HS-27A (cell line): ENCODE measurements at places on chromosomes 5 and 9.

- DNase-seq = no peak
These were observed 283.4 kb upstream of the GRAMD2B start for GRCh38 chr5:126139773-126140172.

- DNase-seq = no peak
These were observed 28.8 kb downstream of the SLC46A2 start for GRCh38 chr9:112861638-112862555.

- no peak for DNase-seq
These were observed 125.5 kb downstream of the GABRB2 start for GRCh38 chr5:161421067-161421466.

GRCh38 chr9:4837261-4838188 is 44.8 kb downstream of the RCL1 start:
- DNase-seq = peak; percentile 53

DNA sequence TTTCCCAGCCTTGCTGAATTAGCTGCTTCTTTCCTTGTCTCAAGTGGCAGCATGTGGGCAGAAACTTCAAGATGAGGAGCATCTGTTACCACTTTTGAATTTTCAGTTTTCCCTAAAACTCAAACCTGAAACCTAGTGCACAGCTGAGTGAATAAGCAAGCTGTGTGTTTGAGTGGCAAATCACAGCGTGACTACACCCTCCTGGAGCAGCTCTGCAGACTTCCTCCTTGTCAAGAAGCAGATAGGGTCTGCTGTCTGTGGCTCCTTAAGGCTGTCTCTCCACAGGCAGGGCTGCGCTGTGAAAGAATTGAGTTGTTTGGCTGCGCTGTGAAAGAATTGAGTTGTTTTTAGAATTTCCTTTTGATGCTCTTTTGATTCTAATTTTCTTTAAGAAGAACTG is 179.7 kb upstream of the HAPLN1 start:
- DNase-seq = no peak

- DNase-seq = no peak
These were observed 9.0 kb upstream of the EDF1 start for GRCh38 chr9:136875155-136875554.

DNA sequence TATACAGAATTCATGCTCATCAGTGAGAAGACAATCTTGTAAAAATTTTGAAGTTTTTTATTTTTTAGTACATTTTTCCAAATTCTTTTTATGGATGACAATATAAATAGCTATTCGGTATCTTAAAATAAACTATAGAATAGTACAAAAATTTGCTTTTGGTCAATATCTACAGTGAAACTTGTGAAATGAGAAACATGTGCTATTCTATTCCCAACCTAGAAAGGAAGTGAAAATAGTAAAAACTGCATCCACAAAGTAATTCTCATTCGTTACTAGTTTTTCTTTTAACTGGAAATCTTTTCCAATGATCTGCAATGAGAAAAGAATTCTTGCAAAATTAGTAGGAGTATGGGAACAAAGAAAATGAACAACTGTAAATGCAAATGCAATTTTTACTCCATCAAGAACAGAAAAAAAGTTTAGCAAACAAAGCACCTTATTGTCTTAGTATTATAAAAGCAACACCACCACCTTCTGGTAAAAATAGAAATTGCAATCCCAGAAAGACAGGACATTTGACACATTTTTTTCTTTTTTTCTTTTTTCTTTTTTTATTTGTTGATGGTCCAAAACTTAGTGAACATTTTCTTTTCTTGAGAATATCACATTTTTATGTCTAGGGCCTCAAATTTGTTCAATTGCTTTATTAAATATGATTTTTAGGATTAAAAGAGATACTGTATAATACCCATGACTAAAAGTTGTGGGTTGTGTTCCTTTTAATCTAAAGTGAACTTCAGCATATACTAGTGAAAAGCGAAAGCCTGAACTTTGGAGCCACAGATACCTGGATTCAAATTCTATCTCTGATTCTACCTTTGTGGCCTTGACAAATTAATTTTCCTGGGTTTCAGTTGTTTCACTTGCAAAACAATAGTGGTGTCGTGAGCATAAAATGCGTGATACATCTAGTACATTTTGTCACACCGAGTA is 72.3 kb downstream of the SLCO4C1 start:
- DNase-seq = peak; percentile 3

DNA sequence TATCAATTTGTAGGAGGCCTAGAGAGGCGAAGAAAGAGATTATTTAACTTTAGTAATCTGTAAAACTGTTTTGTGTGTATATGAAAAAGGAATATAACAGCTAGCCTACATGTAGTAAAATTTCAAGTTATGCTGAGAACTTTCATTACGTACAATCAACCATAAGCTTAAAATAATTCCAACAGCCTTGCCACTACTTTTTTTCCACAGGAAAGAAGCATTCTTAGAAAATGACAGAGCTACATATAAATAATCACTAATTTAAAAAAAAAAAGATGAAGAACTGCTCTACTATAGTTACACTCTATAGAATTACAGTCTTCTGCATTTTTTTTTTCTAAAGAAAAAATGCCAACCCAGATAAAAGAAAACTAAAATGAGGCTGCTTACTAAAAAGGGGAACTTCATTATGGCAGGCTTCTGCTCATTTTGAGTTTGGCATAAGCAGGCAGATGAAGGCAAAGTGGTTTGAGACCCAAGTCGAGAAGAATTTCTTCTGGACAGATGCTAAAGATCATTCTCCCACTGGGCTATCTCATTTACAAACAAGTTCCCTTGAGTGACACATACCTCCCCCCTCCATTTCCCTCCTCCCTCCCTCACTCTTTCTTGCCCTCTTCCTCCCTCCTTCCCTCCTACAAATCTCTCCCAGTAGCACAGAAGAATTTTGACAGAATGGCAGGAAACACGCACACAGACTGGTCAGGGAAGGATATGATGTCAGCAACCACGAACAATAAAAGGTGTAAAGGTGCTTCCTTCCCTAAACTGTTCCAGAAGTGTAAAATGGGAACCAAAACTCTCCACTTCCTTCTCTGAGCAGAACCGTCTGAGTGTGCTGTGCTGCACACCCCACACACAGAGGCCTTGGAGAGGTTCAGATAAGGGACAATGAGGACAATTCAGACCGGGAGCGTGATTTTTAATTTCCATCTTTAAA is 56.1 kb downstream of the MEF2C start:
- DNase-seq = no peak

GRCh38 chr9:27436234-27436633 is 87.9 kb upstream of the IFNK start:
- DNase-seq = no peak

DNA sequence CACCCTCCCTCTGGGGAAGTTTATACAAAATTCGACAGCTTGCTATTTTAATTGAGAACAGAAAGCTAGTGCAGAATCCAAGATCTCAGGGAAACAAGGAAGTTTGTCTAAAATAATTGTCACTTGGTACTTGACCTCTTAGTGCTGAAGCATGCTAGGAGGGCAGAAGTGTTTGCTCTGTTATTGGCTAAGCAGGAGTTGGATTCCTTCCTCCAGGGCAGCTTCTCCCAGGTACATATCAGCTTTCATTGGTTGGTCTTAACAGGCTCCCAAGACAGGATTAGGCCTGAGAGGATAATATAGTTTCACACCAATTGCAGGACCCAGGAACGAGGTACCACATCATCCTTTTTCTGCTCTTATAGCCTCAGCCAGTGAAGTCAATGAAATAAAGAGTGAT is 432.8 kb downstream of the IRX1 start:
- DNase-seq = no peak

GRCh38 chr5:177520916-177521513 is 4.3 kb upstream of the DDX41 start:
- no peak for DNase-seq

DNA sequence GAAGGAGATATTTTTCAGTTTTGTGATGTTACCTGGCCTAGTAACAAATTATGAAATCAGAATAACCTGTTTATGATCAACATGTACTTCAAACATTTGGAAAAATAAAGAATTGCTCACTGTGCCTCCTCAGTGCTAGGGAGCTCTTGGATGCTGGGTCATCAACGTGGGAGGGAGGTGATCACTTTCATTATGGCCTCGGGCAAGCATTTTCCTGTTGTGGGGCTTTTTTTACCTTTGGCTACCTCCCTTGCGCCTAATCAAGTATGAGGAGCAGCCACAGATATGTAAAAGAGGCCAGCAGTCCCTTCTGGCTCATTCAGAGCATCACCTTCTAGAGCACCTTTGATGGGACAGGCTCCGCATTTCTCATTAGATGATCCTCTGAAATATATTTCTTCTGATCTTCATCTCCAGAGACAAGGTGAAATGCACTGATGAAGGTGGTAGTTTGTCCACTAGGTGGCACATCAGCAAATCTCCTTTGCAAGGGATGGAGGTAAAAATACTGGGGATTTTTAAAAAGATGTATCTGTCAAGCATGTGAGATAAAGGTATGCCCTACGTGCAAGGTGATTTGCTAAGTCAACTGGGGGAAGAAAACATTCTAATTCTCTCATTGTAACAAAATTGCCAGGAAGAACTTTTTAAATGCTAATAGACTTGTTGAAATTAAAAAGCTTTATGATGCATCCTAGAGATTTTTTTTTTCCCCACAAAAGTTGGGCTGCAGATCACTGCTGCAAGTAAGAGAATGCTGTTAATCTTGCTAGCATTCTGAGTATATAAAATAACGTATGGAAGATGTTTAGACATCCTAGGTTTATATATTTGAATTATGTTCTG is 218.2 kb downstream of the MAST4 start:
- no peak for DNase-seq

DNA sequence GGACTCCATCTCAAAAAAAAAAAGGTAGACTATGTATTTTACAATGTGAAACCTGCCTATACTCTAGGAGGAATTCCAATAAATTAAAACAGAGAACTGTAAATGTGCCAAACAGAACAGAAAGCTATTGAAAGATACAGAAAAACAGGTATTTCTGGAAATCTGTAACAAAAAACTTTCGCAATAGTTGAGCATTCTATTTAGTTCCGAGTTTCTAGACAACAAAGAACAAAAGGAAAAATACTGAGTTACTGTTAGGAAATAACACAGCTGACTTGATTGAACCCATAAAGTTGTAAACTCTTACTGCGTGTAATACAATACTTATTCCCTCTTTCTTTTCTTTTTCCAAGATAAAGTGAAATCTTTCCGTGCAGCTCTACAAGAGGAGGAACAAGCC is 18.6 kb downstream of the DIMT1 start:
- no peak for DNase-seq

GRCh38 chr9:78493166-78493742 is 196.3 kb downstream of the PSAT1 start:
- no peak for DNase-seq

- DNase-seq = no peak
These were observed 32.2 kb downstream of the ANKS6 start for GRCh38 chr9:98763986-98764745.

DNA sequence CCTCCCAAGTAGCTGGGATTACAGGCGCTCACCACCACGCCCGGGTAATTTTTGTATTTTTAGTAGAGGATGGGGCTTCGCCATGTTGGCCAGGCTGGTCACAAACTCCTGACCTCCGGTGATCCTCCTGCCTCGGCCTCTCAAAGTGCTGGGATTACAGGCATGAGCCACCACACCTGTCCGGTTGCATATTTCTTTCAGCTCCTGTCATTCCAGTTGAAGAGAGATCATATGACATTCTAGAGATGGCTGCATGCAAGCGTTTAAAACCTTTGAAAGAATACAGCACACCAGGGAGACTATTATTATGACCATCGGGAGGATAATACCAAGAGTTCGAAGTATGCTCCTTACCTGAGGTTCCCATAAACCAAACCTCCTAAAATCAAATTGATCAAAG is 9.6 kb upstream of the NIM1K start:
- no peak for DNase-seq

DNA sequence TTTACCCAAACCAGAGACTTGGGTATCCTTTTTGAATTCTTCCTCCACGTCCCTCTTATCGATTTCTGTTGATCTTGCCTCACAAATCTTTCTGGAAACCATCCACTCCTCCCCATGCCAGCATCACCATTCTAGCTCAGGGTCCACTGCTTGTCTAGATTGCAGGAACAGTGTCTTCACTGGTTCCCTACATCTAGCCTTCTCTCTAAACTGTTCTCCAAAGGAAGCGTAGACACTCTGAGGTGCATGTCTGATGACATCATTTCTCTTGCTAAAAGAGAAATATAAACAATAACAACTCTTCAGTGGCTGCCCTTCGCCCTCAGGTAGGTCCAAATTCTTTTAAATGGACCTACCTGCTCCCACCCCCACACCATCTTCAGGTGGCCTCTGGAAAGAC is 200.1 kb downstream of the DCP2 start:
- DNase-seq = no peak

- no peak for DNase-seq
These were observed 19.5 kb downstream of the CD74 start for GRCh38 chr5:150393096-150393645.

GRCh38 chr5:75931175-75931574 is 152.0 kb upstream of the SV2C start:
- no peak for DNase-seq

- peak; percentile 51 for DNase-seq
These were observed 24.4 kb downstream of the CYFIP2 start for GRCh38 chr5:157290156-157290980.

DNA sequence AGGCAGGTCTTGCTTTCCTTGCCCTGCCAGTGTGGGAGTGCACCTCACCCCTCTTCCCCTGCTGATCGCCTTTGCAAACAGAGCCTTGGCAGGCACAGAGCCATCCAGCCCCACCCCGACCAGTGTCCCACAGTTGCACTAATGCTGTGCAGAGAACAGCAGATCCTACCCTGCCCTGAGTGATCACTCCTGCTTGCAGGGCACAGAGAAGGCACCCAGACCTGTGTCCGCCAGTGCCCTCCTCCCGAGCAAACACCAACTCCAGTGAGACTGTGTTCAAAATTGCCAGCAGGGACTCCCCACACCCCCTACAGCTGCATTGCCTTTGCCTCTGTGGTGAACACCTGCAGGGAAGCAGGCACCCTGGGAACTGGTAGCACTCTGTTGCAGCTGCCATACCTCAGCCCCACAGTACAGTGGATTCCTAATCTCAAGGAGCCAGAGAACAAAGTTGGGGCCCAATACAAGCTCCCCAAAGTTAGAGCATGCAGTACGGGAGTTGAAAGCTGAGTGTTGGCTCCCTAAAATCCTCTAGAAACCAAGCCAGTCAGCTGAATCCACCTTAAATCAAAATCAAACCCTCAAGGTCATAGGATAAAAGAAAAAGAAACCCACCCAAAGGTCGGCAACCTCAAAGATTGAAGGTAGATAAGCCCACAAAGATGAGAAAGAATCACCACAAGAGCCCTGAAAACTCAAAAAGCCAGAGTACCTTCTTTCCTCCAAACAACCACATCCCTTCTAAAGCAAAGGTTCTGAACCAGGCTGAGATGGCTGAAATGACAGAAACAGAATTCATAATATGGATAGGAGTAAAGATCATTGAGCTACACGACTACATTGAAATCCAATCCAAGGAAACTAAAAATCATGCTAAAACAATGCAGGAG is 92.9 kb upstream of the PIK3R1 start:
- DNase-seq = no peak

GRCh38 chr5:176722757-176723156 is 75.5 kb downstream of the TSPAN17 start:
- no peak for DNase-seq

DNA sequence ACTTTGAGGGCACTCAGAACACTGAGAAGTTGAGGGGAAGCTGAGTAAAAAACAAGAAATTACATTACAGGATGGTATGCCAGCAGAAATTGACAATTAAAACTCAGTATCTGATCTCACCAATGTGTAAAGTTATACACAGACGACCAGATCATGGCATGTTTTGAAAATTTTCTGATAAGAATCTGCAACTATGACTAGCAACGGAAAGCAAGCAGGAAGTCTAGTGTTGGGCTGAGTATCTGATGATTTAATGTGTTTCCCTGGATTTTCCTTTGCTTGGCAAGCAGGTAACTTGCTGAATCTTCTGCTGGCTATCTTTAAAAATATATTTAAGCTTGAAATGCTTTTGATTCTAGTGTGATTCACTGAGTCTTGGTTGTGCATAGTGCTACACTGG is 5.2 kb upstream of the GCNT4 start:
- DNase-seq = no peak
